Neural progenitor cell (in vitro differentiated cells): ENCODE measurements at places on chromosomes 7 and 10. TPM values are rescaled to one million over a fixed set of nuclear protein-coding genes. Genes with fewer than 3 reads are reported as not detected.

GRCh38 chr7:12493863-12494686 lies 76.4 kb upstream of the SCIN start:
- H3K4me3 ChIP-seq: no peak overlapping the region
- H3K36me3 ChIP-seq: no peaks in the 10 kb centered on the region
- DNase-seq: no peak
- H3K27ac ChIP-seq: no peak overlapping the region
- no peaks in the 10 kb centered on the region for H3K4me1 ChIP-seq

The PFKFB3 gene
- total RNA-seq: 28.8 and 52.2 TPM in 2 replicates

DNA sequence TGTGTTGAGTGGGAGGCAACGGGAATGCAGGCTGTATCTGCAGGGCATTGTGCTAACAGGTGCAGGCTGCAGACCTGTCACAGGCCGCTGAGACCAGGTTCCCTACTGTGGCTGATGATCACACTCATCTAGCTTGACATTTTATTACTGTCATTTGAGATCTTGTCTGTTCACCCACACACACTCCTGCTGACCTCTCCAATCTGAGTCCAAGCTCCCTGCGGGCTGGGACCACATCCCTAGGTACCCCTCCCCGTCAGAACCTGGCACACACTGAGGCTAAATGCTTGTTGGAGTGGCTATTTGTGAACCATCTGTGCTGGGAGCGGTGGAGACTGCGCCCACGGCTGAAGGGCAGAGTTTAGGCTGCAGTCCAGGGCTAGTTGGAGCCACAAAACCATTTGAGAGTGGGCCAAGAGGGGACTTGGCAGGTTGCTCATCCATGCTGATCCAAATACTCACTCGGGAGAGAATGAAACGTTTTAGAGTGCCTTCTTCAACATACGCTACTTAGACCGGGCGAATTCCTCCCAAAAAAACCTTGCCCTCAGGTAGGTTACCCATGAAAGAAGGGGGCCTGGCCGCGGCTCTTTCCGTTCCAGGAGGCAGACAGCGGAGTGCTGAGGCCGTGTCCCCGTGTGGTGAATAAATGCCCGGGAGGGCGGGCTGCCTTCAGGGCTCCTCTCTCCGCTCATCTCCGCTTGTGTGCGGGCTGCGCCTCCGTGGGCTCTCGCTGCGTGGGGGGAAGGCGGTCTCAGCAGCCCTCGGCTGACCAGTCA lies 164.4 kb downstream of the RGS10 start:
- no peaks in the 10 kb centered on the region for H3K27me3 ChIP-seq
- no peak overlapping the region for H3K4me3 ChIP-seq
- H3K27ac ChIP-seq: no peak overlapping the region

DNA sequence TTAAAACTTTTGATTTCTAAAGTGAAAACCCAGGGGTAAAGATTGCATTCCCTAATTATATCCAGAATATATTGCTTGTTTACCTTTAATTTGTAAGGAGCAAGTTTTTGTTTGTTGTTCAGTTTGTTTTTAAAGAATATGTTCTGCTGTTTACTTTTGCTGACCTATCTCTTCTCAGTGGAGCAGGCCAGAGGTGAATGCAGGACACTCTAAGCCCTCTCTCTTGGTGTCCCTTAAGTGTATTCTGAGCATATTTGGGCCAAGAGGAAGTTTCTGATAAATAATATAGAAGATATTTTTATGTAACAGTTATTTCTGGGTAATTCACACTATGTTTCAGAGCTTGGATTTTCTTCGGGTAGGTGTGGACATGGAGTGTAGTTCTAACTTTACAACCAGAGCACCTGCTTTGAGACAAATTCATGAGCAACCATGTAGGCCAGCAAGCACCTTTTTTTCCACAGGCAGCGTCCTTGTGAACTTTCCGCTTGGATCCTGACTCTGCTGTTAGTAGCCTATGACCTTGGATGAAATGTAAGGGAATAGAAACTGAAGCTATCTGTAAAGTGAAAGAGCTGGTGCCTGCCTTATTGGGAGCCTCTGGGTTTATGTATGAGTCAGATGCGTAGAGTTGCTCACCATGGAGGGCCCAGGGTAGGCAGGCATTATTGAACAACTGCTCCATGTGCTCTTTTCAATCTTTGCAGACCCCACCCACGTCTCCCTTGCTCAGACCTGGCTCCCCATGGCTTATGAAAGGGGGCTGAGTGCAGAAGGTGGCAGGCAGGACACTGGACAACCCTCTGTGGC lies 16.1 kb downstream of the OGDH start:
- no peak overlapping the region for H3K27ac ChIP-seq
- H3K4me1 ChIP-seq: no peaks in the 10 kb centered on the region
- no peak for DNase-seq
- no peaks in the 10 kb centered on the region for H3K27me3 ChIP-seq
- H3K36me3 ChIP-seq: no peaks in the 10 kb centered on the region

GRCh38 chr7:133645884-133646391 lies 393.1 kb downstream of the EXOC4 start:
- no peaks in the 10 kb centered on the region for H3K27me3 ChIP-seq
- no peak for DNase-seq
- no peaks in the 10 kb centered on the region for H3K36me3 ChIP-seq
- no peak overlapping the region for H3K27ac ChIP-seq

The LIPJ gene
- 0.06 and 0.39 TPM in 2 replicates for total RNA-seq

The GRM8 gene
- total RNA-seq: 0.62 and 1.6 TPM in 2 replicates

The SDK1 gene
- total RNA-seq: 4.4 and 4.9 TPM in 2 replicates

DNA sequence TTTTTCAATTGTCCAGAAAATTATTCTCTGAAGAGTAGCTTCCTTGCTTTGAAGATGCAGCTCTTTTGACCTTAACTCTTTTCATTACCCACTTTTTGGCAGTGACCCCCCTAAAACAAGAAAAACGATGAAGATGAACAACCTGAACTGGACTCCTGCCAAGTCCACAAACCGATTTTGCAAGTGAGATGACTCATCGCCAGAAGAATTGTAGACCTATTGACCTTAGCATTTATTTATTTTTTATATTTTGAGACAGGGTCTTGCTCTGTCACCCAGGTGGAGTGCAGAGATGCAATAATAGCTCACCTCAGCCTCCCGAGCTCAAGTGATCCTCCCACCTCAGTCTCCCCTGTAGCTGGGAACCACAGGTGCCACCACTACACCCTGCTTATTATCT lies 859.2 kb downstream of the GATA3 start:
- peaks cover 10% of the 10 kb centered on the region for H3K27me3 ChIP-seq
- no peak overlapping the region for H3K4me3 ChIP-seq
- H3K36me3 ChIP-seq: no peaks in the 10 kb centered on the region
- no peaks in the 10 kb centered on the region for H3K4me1 ChIP-seq
- DNase-seq: no peak
- no peak overlapping the region for H3K27ac ChIP-seq

DNA sequence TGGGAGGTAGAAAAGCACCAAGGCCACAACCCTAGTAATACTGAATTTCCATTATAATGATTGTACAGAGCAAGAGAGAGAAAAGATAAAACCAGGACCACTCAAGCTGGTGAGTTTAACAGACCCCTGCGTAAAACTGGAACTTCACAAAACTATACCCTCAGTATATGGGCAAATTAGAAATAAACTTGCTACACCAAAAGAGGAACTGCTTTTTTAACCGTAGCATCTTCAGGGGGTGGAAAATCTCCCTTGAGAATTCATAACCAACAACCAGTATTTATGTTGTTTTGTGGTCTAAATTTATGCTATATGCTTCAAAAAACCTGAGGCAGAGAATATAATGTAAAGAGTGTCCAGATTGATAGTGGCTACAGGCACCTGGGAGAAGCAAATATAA lies 171.2 kb downstream of the SGMS1 start:
- DNase-seq: no peak
- no peak overlapping the region for H3K27ac ChIP-seq
- H3K36me3 ChIP-seq: no peaks in the 10 kb centered on the region
- H3K4me3 ChIP-seq: no peak overlapping the region
- peaks cover 8% of the 10 kb centered on the region for H3K4me1 ChIP-seq
- no peaks in the 10 kb centered on the region for H3K27me3 ChIP-seq

The POLL gene
- 22.8 and 29.7 TPM in 2 replicates for total RNA-seq

DNA sequence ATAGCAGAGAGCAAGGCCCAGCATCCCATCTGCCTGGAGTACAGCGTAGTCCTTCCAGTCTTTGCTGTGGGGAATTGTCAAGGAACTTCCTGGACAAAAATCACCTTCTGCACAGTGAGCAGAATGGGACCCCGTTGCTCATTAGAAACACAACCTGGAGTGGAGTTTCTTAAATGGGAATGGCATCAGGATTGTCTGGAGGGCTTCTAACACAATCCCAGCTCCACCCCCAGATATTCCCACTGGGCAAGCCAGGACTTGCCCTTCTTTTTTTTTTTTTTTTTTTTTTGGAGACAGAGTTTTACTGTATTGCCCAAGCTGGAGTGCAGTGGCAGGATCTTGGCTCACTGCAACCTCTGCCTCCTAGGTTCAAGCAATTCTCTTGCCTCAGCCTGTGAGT lies 356.4 kb downstream of the GALNT17 start:
- no peak overlapping the region for H3K4me3 ChIP-seq
- H3K36me3 ChIP-seq: no peaks in the 10 kb centered on the region
- peaks cover 3% of the 10 kb centered on the region for H3K4me1 ChIP-seq
- H3K27me3 ChIP-seq: no peaks in the 10 kb centered on the region
- no peak for DNase-seq

DNA sequence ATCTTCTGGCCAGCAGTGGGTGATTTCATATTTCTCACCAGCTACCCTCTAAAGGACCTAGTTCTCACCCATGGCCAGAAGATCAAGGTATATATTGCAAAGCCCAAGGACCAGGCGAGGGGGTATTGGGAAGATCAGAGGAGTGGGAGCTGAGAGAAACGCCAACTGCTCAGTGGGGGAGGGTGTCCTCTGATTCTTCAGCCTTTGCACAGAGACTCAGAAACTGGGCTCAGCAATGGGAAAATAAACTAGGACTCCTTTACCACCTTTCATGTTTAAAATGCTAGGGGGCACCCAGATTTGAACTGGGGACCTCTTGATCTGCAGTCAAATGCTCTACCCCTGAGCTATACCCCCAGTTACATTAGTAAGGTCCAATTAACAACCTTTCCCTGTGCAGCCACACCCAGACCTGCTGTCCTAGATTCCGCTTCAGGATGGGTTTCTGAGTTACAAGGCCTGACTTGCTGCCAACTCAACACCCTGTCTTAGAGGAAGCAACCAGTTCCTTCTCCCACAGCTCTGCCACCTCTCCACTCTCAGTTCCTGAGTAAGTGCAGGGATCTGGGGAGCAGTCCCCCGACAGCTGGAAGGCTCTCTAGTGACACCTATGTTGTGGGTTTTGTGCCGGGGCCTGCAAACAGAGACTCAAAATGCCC lies 93.5 kb downstream of the ZNF783 start:
- no peaks in the 10 kb centered on the region for H3K27me3 ChIP-seq
- peak overlapping the region; percentile 23 for H3K4me3 ChIP-seq
- H3K36me3 ChIP-seq: no peaks in the 10 kb centered on the region
- no peak overlapping the region for H3K27ac ChIP-seq

DNA sequence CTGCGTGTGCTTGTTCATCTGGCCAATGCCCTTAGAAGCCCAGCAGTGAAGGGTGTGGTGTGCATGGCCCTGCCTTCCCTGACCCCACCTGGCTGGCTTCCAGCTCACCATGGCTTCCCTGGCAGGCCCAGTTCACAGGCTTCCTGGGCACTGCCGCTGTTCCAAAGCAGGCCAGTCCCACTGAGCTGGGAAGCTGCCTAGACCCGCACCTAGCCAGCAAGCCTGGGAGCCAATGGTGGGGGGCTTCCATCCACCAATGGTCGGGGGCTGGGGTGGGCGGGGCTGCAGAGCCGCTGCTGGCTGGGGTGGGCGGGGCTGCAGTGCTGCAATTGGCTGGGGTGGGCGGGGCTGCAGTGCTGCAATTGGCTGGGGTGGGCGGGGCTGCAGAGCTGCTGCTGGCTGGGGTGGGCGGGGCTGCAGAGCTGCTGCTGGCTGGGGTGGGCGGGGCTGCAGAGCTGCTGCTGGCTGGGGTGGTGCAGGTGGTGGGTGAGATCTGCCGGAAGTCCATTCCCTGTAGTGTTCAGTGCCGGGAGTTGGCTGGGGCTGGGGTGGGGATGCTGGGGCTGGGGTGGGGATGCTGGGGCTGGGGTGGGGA lies 12.4 kb downstream of the CALY start:
- H3K4me1 ChIP-seq: peaks cover 18% of the 10 kb centered on the region
- no peaks in the 10 kb centered on the region for H3K36me3 ChIP-seq
- H3K27ac ChIP-seq: no peak overlapping the region

The ARPC1B gene
- 23.6 and 50.5 TPM in 2 replicates for total RNA-seq

DNA sequence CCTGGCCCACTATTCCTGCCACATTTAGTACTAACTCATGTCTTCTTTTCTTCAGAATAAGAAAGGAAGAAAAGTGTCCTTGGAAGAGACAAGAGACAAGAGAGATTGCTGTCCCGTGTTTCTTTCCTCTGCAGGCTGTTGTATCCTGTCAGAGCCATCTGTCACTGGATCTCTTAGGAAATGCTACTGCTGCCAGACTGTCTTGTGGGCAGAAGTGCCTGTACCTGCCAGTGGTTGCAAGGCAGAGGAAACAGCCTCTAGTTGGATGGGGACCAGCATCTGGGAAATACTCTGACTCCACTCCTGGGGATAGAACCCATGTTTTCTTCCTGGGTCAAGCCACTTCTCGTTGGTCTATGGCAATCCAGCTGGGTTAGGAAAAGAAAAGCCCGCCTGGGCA lies 16.7 kb upstream of the MAP3K8 start:
- no peak for DNase-seq
- no peaks in the 10 kb centered on the region for H3K27me3 ChIP-seq
- no peak overlapping the region for H3K27ac ChIP-seq
- no peaks in the 10 kb centered on the region for H3K36me3 ChIP-seq

DNA sequence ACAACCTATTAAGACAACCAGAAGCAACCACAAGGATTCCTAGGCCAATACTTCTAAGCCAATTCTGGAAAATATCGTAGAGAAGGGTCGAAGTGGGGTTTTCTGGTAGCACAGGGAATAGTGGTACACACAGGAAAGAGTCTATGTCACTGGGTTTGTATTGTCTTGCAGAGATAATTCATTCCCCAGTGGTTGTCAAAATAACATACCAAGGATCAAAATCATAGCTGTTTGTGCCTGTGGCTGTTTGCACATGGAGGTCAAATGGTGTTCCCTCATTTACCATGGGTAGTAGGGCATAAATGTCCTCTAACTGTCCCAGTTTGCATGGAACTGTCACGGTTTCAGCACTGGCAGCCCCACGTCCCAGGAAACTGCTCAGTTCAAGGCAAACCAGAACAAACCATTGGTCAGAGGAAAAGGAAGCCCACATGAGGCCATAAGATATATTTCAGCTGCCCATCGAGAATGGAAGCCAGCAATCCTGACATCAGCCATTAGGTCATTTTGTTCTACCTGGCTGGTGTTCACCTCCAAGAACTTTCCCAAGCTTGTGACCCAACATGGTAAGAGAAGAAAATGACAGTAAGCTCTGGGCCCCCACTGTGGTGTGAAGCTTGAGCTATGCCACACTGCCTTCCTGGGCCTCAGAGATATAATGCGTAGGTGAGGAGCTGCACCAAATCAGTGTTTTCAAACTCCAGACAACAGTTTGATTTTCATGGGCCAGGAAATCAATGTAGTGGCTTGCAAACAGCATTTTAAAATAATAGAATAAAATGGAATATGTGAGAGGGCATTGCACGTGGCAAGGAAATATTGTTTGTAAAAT lies 53.9 kb upstream of the NFE2L3 start:
- H3K36me3 ChIP-seq: no peaks in the 10 kb centered on the region
- H3K27ac ChIP-seq: no peak overlapping the region
- H3K27me3 ChIP-seq: no peaks in the 10 kb centered on the region
- H3K4me1 ChIP-seq: peaks cover 13% of the 10 kb centered on the region
- no peak overlapping the region for H3K4me3 ChIP-seq
